ENCODE measurements at places on chromosomes 11 and 22.

- DNase-seq = peak; percentile 38
Measured at GRCh38 chr11:35617687-35618496, at the start of gene FJX1. Gene FJX1, plus strand, starts transcription at chr11:35618460. Its CDS starts 177 bp downstream, at chr11:35618637.

- DNase-seq = no peak
Measured at GRCh38 chr22:33591946-33592345, 328.3 kb downstream of the LARGE1 start.

DNA sequence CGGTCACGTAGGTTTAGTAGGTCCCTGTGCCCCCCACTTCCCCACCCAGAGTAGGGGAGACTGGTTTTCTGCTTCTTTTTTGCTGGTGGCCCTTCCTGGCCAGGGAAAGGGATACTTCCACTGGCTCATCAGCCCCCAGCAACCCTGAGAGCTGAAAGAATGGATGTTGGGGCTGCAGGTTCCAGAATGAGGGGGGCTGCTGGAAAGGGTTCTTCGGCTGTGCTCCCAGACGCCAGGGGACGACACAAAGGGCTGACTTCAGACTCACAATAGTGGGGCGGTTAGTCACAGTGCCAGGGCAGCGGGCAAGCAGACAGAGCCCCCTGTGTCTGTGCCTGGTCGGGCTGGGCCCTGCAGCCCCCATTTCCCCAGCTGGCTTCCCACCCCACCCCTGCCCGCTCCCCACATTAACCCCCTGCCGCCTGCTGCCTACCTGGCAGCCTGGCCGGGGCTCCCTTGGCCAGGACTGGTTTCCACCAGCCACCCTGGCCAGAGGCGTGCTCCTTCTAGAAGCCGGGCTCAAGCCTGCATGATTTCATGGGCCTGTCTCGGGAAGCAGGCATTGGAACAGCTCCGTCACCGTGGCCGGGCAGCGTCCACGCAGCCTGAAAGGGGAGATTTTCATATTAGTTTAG is 79.1 kb upstream of the WNT7B start:
- DNase-seq = no peak

- no peak for DNase-seq
Measured at GRCh38 chr11:65934014-65934413, 11.3 kb upstream of the TSGA10IP start.

- DNase-seq = no peak
Measured at GRCh38 chr22:31080164-31080847, 812 bp upstream of the SMTN start.

- DNase-seq = no peak
Measured at GRCh38 chr11:44978961-44979331, 28.3 kb upstream of the TP53I11 start.

DNA sequence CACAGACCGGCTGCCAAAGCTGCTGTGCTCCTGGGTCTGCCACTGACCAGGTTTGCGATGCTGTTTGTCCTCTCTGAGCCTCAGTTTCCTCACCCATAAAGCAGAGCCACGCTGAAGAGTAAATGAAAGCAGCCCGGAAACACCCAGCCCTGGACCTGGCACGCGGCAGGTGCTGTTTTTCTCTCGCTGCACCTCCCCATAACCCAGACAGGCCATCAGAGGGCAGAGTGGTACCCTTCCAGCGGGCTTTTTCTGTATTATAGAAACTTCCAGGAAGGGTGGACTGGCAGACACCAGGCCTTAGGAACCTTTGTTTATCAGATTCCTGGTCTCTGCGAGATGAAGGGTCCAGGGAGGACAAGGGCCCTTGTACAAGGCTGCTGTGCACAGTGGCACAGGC is 17.9 kb upstream of the FGF19 start:
- no peak for DNase-seq

GRCh38 chr22:37212174-37212906 is at the start of gene SSTR3:
Gene SSTR3, minus strand, starts transcription at chr22:37212477. Its CDS starts 4,674 bp downstream, at chr22:37207803.
- DNase-seq = no peak

- DNase-seq = no peak
Measured at GRCh38 chr11:79212741-79213190, 228.1 kb downstream of the TENM4 start.

DNA sequence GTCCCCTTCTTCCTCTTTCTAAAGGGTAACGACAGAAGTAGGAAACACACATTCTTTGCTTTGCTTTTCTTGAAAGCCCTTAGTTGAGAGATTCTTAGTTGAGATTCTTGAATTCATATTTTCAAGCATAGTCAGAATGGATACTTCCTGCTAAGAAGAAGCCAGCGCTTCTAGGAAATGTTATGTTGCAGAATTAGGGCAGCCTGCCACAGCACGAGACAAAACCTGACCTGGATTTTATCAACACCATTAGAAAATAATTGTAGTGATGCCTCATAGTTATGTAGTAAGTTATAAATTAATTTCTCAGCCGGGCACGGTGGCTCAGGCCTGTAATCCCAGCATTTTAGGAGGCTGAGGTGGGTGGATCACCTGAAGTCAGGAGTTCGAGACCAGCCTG is 37.9 kb upstream of the NUP160 start:
- no peak for DNase-seq

DNA sequence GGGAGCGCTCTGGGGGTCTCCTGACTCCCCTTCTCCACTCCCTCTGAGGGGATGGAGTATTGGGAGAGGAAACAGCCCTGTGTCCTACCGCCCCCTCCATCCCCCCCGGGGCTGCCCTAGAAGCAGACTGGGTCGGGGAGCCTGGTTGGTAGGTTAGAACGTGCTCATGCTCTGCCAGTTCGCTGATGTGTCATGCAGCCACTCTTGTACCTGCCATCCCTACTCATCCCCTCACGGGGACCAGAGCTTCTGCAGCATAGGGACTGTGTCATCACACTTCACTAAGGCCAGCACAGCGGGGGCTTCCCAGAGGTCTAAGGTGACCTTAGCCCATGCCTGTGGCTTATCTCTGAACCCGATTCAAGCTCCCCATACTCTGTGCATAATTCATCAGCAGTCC is 4.7 kb downstream of the KCNJ1 start:
- DNase-seq = no peak

- no peak for DNase-seq
Measured at GRCh38 chr11:15223318-15223717, 108.6 kb downstream of the INSC start.

DNA sequence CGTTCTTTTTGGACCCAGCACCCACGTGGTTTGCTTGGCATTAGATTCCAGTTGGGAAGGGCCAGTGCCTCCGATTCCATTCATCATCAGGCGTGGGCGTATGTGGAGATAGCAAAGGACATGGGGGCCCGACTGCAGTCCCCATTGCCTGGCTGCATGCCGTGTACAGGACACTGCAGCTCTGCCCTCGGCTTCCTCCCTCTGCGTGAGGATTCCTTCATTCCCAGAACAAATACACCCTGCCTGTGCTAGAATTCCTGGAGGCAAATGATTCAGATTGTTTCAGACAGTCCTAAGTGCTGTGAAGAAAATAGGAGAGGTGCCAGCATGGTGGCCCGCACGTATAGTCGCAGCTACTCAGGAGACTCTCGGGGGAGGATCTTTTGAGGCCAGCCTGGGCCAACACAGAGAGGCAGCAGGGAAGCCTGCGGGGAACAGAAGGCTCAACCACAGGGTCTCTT is 15.4 kb downstream of the DERL3 start:
- no peak for DNase-seq

GRCh38 chr11:76214968-76215548 is 8.8 kb upstream of the WNT11 start:
- DNase-seq = no peak

DNA sequence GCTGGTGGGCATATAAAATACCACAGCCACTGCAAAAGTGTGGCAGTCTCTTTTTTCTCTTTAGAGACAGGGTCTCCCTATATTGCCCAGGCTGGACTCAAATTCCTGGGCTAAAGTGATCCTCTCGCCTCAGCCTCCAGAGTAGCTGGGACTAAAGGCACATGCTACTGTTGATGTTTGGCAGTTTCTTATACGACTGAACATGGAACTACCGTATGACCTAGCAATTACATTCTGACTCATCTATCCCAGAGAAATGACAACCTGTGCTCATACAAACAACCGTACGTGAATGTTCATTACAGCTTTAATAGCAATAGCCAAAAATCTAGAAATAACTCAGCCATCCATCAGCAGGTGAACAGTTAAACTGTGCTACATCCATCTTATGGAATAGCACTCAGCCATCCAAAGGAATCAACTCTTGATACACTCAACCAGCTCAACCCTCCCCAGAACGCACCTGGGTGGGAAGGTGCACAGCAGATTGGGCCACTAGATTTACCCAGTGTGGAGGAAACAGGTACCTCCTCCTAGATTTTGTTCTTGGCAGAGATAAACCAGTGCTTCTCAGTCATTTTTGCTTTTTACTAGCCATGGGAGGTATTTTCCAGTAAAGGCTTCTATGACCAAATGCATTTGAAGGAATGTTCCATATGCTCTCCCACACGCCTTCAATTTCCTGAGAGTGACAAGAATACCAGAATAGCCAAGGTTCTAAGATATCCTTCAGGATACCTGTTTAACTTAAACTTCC is 130.5 kb downstream of the MED15 start:
- no peak for DNase-seq

- no peak for DNase-seq
Measured at GRCh38 chr22:38418589-38418988, 36.4 kb downstream of the KCNJ4 start.

- DNase-seq = no peak
Measured at GRCh38 chr11:111727431-111727830, 38.8 kb downstream of the PPP2R1B start.

GRCh38 chr22:27617214-27617881 is 184.2 kb downstream of the MN1 start:
- no peak for DNase-seq

GRCh38 chr11:119509969-119510401 is 87.0 kb upstream of the THY1 start:
- DNase-seq = peak; percentile 42

DNA sequence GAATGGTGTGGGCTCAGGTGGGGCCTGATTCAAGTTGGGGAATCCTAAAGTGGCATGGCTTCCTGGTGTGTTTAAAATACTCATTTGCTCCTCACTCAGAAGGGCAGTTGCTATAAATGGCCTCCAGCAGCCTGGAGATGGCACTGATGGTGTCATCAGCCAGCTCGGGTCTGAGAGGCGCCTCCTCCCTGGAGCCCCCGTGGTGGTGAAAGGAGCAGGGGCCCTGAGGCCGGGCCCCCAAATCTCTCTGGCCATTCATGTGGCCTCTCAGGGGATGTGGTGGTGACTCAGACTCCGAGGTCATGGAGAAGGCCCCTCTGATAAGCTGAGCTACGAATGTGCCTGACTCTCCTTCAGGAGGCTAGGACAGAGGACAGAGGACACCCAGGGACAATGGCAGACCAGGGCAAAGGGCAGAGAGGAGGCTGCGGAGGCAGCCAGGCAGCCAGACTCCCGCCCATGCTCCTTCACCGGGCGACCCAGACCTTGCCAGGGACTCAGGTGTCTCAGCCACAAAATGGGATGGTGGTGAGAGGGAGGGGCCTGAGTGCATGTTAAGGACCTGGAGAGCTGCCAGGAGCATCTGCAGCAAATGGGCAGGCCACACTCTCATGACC is 129.2 kb downstream of the CTTN start:
- DNase-seq = no peak

DNA sequence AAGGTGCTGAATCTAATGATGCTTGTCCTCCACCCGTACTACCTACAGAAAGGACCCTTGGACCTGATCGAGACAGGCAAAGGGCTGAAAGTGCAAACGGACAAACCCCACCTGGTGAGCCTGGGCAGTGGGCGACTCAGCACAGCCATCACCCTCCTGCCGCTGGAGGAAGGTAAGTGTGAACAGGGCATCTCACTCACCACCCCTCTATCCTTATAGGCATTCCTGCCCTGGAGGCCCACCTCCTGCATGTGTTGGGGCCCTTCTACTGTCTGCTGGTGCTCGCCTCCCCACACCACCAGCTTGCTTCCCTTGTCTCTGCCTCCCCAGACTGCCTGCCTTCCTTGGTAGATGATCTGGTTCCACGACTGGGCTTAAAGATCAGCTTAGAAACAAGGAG is 7.1 kb downstream of the PHLDB1 start:
- no peak for DNase-seq

GRCh38 chr11:35246745-35247144 is 107.8 kb downstream of the CD44 start:
- DNase-seq = no peak

DNA sequence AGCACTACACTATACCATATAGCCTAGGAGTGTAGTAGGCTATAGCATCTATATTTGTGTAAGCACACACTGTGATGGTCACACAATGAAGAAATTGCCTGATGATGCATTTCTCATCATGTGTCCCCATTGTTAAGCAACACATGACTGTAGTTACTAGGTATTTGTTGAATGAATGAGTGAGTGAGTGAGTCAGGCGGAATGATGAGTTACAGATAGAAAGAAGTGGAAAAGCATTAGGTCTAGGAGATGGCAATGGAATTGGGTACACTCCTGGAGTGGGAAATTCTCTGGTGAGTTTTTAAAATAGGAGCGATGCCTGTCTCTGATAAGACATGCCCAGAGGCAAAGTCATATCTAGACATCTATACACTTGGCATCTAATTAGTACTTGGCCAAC is 160.5 kb upstream of the TBCEL start:
- no peak for DNase-seq

- no peak for DNase-seq
Measured at GRCh38 chr22:45594123-45594941, 77.3 kb upstream of the ATXN10 start.

DNA sequence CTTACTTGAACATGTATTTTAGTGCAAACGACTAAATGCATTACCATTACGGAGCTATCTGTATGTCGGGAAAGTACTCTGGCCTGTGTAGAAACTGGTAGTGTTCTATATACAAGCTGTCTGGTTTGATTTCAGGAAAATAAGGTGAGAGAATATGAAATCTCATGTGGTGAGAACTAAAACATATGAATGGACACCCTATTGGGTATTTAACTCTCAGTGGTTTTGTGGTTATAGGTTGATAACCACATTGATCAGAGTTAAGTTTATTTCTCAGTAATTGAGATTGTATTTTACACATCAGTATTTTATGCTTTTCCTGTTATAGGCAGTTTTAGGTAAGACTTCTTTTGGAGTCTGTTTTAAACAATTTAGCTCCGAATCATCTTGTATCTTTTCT is 10.4 kb downstream of the ANO5 start:
- DNase-seq = no peak

DNA sequence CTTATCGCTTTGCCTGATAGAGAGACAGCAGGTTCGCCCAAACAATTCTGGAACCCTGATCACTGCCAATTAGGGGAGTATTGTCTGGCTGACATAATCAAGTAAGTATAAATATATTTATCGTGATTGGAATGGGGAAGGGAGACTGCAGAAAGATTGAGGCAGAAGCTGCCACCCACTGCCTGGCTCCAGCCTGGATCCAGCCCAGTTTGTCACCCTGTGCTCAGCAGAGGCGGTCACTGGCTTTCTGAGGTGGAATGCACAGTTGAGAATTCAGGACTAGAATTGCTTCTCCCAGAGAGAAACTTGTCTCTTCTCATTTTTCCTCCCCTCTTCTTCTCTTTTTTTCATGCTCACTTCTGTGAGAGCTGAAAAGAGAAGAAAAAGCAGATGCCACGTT is 25.9 kb downstream of the GRAP2 start:
- peak; percentile 37 for DNase-seq

GRCh38 chr11:118088531-118088930 is 1.8 kb upstream of the SMIM35 start:
- no peak for DNase-seq

- DNase-seq = no peak
Measured at GRCh38 chr11:117020869-117021564, 77.2 kb downstream of the SIK3 start.
